GM04503 (cell line): ENCODE measurements at places on chromosomes 2 and 18.

- no peak for DNase-seq
Measured at GRCh38 chr2:14628901-14629300, 3.6 kb upstream of the LRATD1 start.

- peak; percentile 23 for DNase-seq
Measured at GRCh38 chr2:24855726-24856125, 62.5 kb downstream of the CENPO start.

DNA sequence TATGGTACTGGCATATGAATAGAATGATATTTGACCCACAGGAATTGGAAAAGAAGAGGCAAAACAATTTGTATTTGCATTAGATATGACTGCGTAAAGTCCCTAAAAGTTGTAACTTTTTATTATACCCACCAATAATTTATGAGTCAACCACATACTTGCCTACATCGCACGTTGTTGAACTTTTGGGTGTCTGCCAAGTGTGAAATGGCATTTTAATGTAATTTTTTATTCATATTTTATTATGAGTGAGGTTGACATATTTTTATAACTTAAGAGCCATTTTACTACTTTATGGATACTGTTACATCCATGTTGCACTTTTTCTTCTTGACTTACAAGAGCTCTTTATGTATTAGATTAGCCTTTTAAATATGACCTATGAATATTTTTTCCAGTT, 4.6 kb downstream of the DSC2 start:
- no peak for DNase-seq

DNA sequence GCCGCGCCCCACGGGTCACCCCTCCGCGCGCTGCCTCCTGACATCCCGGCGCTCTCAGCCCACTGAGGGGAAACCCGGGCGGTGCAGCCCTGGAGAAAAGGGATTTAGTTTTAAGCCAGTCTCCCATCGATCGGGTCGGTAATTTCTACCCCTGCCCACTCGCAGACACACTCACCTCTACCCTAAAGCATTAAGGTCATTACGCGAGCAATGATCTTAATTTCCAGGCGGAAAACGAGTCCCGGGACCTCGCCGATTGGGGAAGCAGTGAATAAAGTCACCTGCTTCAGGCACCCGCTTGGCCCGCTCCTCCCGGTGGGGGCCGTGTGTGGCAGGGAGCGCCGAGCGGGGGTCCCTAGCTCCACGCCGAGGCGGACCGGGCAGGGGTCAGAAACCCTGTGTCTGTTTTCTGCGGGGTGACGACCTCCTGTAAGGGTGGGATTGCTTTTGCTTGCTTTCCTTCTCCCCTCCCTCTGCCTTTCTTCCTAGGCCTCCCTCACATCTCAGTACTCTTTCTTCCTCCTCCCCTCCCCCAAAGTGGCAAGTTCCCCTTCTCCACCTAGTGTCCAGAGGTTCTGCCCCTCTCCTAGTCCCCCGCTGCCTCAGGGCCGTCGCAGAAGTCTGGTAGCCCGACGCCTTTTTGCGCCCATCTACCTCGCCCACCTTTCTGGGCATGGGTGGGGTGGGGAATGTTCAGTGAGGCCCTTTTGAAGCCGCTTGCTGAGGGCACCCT, 142.6 kb downstream of the MEIS1 start:
- no peak for DNase-seq

- DNase-seq: no peak
Measured at GRCh38 chr2:9590641-9591040, 35.0 kb upstream of the ADAM17 start.

DNA sequence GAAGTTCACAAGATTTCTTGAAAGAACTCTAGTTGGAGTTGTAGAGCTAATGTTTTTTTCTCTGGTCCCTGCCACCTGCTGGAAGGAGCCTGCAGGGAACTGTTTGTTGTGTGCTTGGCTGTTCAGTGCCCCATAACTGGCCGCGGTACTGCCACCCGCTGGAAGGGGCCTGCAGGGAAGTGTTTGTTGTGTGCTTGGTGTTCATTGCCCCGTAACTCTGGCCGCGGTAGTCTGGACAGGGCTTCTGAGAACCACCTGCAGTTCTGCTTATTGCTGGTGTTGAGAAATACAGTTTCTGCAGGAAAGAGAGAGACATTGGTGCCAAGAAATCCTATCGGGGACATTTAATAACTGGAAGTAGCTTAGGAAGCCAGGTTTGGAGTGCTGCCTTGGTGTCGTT, 58.1 kb downstream of the AGAP1 start:
- peak; percentile 11 for DNase-seq
